ENCODE measurements at places on chromosomes 2 and 18. TPM values are rescaled to one million over a fixed set of nuclear protein-coding genes. Genes with fewer than 3 reads are reported as not detected.

TMEFF2 gene
- not detected for total RNA-seq

IL36RN gene
- 1.4 TPM for total RNA-seq

PLGLB1 gene
- not detected for total RNA-seq

CDK5R2 gene
- not detected for total RNA-seq

ANKRD30BL gene
- not detected for total RNA-seq

DNA sequence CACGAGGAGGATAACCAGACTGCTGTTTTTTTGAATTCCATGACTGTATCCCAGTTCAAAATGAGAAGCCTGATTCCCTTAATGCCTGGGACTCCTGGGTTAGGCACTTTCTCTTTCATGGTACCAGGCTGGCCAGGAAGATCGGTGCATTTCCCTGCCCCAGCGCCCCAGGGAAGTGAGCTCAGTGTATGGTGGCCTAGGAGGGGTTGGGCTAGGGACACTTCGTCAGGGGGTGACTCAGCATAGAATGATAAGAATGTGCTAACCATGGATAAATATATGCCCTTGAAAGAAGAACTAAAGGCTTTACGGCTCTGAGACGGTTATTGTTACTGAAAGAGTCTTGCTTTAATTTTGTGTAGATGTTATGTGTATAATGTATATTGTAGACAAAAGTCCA is 27.5 kb upstream of the FAM237A start:
- no peak for DNase-seq

DNA sequence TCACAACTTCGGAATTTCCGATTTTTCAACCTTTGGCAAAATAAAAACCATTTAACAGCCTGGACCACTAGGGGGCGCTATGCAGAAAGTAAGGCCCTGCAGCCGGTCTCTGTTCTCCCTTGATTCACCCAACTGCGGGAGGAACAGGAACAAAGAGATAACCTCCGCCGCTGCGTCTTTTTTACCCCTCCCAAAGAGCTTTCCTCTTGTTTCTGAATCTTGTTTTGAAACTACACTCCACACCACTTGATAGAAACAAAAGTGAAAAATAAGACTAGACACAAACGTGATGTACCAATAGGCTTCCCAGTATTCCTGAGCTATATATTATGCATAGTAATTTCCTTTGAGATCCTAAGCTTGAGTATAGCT is 231.2 kb downstream of the MYO3B start:
- DNase-seq: peak; percentile 82

GRCh38 chr2:109451671-109452070 is 162.1 kb downstream of the SEPTIN10 start:
- no peak for DNase-seq

DNA sequence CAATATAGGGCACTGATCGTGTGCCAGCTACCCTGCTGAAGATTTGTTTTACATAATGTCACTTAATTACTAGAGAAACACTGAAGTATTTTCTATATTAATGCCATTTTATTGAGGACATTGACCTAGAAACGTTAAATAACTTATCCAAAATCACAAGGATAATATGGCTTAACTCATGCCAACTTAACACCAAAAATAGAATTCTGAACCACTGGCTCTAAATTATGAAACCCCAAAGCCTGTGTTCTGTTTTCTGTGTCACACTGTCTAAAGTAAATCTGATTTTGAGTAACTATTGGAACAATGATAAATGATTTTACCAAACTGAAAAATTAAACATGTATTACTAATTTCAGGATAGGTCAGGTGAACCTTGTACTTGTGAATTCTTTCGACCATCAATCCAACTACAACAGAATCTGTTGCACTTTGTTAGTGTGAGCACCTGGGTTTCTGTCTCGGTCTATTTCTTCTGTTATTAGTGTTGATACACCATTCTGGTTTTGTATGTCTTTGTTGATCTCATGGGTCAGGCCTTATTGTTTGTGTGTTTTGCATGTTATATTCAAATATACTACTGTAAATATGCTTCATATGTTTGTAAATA is 48.2 kb upstream of the CCDC141 start:
- no peak for DNase-seq

- DNase-seq: no peak
Measured at GRCh38 chr2:59413751-59414570, 1139.5 kb downstream of the BCL11A start.

GRCh38 chr18:58381676-58382411 is 247.0 kb downstream of the ALPK2 start:
- DNase-seq: no peak

DNA sequence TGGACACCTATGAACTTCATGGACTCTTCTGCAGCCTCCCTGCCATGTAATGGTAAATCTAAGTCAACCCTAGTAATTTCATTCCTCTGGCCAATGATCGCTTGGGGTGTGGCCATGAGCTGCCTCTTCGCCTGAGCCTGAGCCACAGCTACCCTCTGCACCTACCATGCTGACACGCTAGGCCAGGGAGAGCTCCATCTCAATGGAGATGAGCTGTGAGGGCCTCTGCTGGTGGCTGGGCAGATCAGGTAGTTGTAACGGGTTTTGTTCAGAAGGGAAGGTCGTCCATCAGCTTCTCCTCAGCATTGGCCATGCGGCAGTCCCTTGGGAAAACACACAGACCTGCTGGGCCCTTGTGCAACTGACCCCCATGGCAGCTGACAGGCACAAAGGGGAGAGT is 24.4 kb downstream of the MPHOSPH10 start:
- peak; percentile 68 for DNase-seq

DNA sequence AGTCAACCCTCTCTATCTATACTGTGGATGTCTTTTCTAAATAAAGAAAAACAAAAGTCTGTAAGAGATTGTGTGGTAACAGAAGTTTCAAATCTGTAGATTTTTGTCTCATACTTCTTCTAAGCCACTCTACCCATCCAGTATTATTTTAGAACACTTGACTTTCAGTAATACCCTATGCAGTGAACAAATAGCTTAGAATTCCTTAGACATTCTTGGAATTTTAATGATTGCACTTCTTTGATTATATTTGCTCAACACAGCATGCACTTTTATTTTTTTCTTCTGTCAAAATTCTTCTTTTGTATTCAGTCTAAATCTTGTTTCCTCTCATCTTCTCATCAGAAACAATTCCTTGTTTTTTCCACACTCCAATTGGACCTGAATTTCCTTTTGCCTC is 1080.2 kb downstream of the SUCLG1 start:
- DNase-seq: no peak

DNA sequence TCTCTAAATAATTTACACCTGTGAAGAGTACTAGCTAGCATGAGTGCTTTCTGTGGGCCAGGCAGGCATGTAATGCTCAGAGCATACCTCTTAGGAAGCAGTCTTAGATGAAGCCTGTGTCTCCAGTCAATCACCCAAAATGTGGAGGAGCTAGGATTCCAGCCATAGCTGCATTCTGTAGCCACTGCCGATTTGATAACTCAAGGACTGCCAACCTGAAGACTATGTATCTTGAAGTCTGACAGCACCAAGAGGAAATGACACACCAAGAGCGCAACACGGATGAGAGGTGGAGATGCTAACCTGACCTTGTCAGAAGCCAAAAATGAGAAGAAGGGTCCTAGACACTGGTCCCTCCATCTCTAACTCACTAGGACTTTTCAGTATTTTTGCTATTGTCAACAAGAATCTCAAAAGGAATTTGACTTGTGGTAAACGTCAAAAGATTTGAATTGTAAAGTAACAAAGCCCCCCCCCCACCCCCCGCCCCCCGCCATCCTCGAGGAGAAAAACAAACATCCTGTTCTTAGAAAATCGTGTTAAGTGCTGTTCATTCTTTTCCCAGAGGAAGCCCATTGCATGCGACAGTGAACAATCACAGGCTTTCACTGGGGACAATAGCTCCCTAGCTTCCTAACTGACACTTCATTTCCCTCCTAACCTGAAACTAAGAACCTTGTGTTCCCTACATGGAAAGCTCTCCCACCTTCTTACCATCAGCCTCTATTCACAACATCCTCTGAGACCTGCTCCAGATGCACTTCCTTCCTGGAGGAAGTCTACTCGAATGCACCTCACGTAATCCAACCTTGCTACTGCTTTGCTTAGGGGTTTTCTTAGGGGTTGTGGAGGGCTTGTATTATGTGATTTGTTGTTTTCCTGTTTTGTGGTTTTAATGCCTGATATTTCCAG is 14.7 kb downstream of the CDC42EP3 start:
- no peak for DNase-seq

DNA sequence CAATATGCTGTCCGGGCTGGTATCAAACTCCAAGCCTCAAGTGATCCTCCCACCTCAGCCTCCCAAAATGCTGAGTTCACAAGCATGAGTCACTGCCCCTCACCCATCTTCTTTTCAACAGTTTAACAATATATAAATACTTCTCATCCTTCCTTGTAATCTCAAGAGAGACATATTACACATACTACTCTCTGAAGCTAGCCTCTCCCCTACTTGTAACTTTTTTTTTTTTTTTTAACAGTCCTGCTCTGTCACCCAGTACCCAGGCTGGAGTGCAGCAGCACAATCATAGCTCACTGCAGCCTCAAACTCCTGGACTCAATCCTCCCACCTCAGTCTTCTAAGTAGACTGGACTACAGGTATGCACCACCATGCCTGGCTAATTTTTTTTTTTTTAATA is 5.7 kb downstream of the GFPT1 start:
- no peak for DNase-seq

- no peak for DNase-seq
Measured at GRCh38 chr2:56416500-56417176, 232.8 kb downstream of the CCDC85A start.

DNA sequence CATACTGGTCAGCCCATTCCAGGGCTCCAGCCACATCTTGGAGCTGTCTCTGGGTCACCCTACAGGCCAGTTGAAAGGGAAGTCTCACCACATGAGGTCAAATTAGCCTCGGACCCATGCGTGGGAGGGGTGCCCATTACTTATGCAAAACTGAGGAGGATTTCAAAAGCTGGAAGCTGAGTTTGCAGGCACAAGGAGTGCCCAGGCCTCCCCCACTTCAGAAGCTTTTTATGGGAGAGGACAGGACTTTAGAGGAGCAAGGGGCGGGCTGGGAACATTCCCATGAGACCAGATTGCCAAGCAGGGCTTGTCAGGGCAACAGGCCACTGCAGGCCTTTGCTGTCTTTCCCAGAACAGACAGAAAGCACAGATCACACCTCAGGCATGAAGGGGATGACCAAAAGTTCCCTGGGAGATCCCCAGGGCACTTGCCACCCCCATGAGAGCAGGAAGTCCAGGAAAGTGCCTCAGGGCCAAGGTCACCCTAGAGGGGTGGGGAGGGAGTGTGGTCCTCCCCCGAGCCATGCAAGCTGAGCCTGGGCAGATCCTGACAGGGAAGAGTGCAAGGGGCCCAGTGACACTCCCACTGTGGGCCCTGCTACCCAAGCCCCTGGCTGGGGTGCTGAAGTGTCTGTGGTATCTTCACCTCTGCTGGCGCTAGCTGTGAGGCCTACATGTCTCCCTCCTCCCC is 267.7 kb downstream of the BCL11A start:
- no peak for DNase-seq

- no peak for DNase-seq
Measured at GRCh38 chr2:70516596-70516995, 37.0 kb downstream of the TGFA start.

DNA sequence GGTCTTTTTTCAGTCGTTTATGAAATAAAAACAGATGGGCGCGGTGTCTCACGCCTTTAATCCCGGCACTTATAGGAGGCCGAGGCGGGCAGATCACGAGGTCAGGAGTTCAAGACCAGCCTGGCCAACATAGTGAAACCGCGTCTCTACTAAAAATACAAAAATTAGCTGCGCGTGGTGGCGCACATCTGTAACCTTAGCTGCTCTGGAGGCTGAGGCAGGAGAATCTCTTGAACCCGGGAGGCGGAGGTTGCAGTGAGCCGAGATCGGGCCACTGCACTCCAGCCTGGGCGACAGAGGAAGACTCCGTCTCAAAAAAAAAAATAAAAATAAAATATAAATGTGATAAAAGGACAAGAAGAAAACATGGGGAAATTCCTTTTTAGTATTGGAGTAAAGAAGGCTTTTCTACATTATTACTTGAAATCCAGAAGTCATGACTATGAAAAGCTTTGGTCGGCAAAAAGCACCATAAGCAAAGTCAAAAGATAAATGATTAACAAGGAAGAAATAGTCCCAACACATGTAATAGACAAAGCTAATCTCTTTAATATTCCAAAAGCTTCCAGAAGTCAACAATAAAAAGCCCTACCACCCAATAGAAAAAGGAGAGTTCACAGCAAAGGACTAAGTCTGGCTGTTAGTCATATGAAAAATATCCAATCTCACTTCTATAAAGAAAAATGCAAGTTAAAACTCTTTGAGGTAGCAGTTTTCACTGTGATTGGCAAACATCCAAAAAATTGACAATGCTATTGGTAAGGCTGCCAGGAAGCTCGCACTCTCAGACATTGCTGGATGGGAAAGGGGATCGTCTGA is 1.4 kb upstream of the FAM168B start:
- peak; percentile 6 for DNase-seq

DNA sequence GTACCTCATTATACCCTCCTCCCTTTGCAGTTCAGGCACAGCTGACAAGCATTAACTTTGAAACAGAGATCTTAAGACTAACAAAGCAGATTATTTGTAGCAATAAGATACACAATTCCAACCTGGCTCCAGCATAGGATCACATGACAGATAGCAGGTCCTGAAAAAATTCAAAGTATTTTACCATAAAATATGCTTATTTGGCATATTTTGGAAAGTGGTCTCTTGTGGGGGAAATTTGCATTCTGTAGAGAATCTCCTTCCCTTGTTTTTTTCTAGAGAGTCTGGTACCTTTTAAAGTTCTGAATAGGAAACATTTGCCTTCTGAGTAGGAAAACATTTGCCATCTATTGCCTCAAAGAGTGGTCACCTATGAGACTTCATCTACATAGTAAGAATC is 212.8 kb upstream of the SH3BP4 start:
- no peak for DNase-seq

DNA sequence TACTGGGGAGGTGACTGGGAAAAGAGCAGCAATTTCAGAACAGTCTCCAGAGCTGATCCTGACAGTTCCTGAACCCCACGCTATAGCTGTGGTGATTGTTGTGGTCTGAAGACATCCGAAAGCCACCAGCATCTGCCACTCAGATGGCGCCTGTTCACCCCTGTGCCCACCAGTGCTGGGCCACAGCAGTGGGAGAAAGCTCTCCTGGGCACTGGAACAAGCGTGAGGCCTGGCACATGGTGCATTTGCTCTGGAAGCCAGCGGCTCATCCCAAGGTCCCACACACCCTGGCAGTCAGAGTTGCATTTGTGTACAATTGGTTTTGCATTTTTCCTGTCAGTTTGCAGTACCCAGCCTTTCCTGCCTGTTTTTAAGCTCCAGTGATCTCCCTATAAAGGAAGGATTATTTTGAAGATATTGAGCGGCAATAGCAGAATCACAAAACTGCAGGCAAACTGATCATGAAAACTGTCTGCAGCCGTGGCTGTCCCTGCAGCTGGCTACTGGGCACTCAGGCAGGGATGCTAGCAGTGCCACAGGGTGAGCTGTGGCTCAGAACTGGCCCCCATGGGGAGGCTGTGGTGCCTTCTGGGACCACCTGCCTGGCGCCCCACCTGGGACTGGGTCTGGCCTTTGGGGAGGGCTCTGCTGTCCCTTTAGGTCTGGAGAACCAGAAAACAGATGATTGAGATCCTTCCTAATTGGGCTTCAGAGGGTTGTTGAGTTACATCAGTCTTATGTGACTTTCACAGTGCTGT is 30.1 kb downstream of the IMPA2 start:
- no peak for DNase-seq

GRCh38 chr2:17754773-17755425 is 961 bp downstream of the GEN1 start:
- peak; percentile 44 for DNase-seq
